CD8-positive, alpha-beta memory T cell (primary cell): ENCODE measurements at places on chromosomes 13 and 19.

DNA sequence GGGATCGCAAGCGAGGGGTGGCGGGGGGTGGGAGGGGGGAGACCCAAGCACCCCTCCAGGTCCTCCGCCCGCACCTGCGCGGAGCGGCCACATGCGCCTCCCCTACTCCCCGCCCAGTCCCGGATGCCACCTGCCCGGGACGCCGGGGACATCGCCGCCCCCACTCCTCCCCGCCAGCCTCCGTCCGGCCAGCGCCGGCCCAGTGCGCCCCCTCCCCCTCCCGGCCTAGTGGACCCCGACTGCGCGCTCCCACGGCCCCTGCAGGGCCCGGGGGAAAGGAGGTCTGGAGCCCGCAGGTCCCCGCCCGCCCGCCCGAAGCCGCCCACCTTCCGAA is 263 bp downstream of the RHPN2 start:
- no peak for DNase-seq

DNA sequence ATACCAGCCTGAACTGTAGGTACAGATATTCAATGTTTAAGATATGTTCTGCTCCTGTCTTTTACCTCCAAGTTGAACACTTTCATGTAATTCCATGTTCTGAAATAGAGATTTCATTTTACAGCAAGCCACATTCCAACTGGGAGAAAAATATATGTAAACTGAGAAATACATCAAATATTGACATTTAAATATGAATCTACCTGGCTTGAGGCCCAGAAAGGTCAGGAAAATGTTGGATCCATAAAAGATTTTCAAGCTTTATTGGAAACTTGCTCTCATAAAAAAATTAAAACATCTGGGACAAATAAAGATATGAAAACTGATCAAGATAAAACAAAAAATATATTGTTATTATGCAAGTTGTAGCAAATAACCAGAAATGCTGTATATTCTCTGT is 1078.7 kb upstream of the ATXN8OS start:
- no peak for DNase-seq

DNA sequence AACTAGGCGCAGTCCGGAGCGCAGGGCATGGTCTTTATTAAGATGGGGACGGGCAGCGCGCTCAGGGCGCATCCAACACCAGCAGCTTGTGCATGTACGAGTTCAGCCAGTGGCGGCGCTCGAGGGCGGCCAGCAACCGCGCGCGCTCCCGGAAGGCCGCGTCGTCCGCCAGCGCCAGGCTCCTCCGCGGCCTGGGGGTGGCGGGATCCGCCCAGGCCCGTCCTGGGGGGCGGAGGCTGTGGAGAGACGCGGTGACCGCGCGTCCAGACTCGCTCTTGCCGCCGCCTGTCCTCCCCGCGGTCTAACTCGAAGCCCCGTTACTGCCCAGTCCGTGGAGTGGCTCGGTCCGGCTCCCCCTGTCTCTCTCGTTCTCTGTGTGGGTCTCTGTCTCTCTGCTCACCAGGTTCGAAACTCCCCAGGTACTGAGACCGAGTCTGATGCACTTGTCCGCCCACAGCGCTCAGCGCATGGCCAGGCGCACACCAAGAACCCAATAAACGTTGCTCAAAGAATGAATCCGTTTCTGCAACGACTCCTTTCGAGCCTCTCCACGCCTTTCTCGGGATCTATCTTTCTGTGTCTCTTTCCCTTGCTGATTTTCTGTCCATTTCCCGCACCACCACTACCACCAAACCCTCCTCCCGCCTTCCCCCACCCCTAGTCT is 702 bp downstream of the PTH2 start:
- DNase-seq, result peak; percentile 41

- no peak for DNase-seq
These were observed 183.6 kb downstream of the ZNF536 start for GRCh38 chr19:30555791-30556110.

- no peak for DNase-seq
These were observed 258.5 kb downstream of the DLEU7 start for GRCh38 chr13:50584856-50585580.

- DNase-seq, result no peak
These were observed 10.3 kb downstream of the TNFSF9 start for GRCh38 chr19:6540918-6541689.

DNA sequence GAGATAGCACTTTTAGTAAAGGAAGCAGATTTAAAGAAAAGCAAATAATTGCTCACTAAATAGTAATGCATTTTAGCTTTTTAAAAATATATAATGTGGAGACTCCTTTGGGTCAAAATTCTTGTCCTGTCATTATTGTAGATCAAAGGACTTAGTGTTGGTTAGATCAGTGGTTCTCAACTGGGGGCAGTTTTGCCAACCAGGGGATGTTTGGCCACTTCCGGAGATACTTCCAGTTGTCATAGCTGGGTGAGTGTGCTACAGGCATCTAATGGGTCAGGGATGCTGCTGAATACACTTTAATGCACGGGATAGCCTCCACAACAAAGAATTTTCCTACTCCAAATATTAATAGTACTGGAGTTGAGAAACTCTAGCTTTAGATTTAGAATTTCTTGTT is 126.8 kb downstream of the LMO7 start:
- no peak for DNase-seq

- DNase-seq, result no peak
These were observed 512.0 kb downstream of the DACH1 start for GRCh38 chr13:71355010-71355409.
